ENCODE measurements at places on chromosomes 6 and 20. TPM values are rescaled to one million over a fixed set of nuclear protein-coding genes. Genes with fewer than 3 reads are reported as not detected.

Gene CST4
- not detected for total RNA-seq

Gene PRRT1
- not detected for total RNA-seq

Gene OXT
- total RNA-seq: not detected

Gene SIRPB1
- 14.2 TPM for total RNA-seq

Gene FLRT3
- 21.1 TPM for total RNA-seq

Gene SALL4
- total RNA-seq: 1.6 TPM

Gene TMEM200A
- total RNA-seq: 0.66 TPM

- DNase-seq: no peak
- no peaks in the 10 kb centered on the region for H3K36me3 ChIP-seq
- H3K4me3 ChIP-seq: no peak overlapping the region
- no peaks in the 10 kb centered on the region for H3K4me1 ChIP-seq
Observed at GRCh38 chr6:154930451-154930851, 64.7 kb upstream of the TIAM2 start.

DNA sequence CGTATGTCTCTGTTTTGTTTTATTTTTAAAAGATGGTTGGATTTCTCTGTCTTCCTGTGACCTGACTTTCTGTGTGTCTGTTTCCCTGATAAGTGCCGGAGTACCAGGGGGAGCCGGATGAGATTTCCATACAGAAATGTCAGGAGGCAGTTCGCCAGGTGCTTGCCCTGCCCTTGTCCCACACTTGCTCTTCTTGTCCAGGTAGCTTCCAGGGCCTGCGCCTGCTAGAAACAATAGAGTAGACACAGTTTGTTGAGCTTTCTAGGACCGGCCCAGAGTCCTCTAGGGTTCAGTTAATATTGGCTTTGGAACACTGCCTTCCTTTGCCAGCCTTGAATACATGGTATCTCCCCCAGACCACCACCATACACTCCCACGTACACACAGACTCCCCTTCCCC lies 3.9 kb downstream of the ITPA start:
- H3K27me3 ChIP-seq: no peaks in the 10 kb centered on the region
- no peak overlapping the region for H3K27ac ChIP-seq
- peaks cover 17% of the 10 kb centered on the region for H3K4me1 ChIP-seq
- no peak for DNase-seq
- no peak overlapping the region for H3K4me3 ChIP-seq

DNA sequence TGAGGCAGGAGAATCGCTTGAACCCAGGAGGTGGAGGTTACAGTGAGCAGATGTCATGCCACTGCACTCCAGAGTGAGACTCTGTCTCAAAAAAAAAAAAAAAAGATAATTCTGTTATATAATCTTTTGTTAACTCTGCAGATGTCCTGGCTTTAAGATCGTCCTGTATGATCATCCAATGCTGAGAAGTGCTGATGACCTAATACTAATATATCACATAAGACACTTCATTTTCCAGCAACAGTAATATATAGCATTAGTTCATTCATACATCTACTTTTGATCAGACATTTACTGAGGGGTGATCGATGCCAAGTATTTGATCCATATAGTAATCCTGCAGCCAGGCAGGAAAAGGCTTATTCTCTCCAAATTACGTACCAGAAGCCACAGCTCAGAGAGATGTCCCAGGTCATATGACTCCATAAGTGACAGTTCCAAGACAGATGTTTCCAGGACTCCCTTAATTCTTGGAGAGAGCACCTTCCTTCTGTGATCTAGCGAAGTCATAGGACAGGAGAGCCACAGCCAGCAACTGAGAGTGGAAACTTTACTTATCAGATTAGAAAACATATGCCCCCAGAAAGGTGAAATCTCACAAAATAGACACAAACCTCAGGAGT lies 60.7 kb downstream of the SHLD1 start:
- no peaks in the 10 kb centered on the region for H3K4me1 ChIP-seq
- H3K4me3 ChIP-seq: no peak overlapping the region
- no peaks in the 10 kb centered on the region for H3K27me3 ChIP-seq
- no peak for DNase-seq
- H3K36me3 ChIP-seq: no peaks in the 10 kb centered on the region

GRCh38 chr20:40821429-40821828 lies 132.4 kb upstream of the MAFB start:
- H3K36me3 ChIP-seq: no peaks in the 10 kb centered on the region
- no peak overlapping the region for H3K27ac ChIP-seq
- H3K27me3 ChIP-seq: no peaks in the 10 kb centered on the region
- H3K4me3 ChIP-seq: no peak overlapping the region
- DNase-seq: no peak

DNA sequence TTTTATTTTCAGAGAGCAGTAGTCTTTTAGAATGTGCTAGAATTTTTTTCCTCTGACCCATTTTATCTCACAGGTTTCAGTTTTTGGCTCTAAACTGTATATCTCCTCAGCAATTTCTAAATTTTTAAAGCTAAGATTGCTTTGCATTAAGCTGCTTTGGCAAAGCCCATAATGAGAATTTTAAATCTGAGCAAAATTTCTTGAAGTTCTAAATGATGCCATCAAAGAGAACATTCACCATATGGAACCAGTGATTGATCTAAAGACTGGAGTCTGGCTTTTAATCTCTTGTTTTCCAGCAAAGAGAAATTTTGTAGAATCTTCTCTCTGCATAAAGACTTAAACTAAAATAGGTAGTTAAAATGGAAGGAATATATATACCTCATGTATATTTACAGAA lies 313.6 kb downstream of the TBC1D32 start:
- H3K4me1 ChIP-seq: no peaks in the 10 kb centered on the region
- DNase-seq: no peak

- no peaks in the 10 kb centered on the region for H3K27me3 ChIP-seq
- H3K27ac ChIP-seq: no peak overlapping the region
Observed at GRCh38 chr20:57325632-57326356, 3.8 kb upstream of the SPO11 start.

DNA sequence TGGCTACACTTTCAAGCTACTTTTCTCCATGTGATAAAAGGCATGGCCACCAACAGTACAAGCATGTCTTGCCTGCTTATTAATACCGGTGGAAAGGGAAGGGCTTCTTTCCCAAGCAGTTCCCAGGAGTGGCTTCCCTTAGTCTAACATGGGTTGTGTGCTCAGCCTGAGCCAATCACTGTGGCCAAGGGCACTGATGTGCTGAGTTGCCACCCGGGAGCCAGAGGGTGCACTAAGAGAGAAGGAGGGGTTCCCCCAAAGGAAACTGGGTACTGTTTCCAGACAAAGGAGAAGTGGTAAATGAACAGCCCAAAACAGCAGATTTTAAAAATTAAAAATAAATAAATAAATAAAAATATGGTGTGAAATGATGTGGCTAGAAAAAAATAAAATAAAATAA lies 68.5 kb downstream of the BANF2 start:
- no peak for DNase-seq
- no peaks in the 10 kb centered on the region for H3K36me3 ChIP-seq
- no peak overlapping the region for H3K27ac ChIP-seq
- H3K27me3 ChIP-seq: no peaks in the 10 kb centered on the region
- no peak overlapping the region for H3K4me3 ChIP-seq

DNA sequence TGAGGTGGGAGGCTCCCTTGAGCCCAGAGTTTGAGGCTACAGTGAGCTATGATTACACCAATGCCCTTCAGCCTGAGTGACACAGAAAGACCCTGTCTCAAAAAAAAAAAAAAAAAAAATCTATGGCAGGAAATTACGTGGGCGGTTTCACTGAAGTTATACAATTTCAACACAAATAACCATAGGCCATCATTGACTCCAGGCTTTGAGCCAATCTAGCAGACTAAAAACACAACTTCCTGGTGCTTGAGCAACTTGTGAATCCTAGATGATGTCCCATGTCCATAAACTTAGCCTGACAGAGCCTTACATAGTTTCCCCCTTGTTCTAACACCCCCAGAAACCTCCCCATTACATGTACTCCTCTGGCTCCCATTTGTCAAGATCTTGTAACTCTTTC lies 131.8 kb downstream of the QRSL1 start:
- DNase-seq: no peak
- no peaks in the 10 kb centered on the region for H3K36me3 ChIP-seq
- H3K4me1 ChIP-seq: peaks cover 58% of the 10 kb centered on the region
- H3K27ac ChIP-seq: no peak overlapping the region

- DNase-seq: no peak
- H3K4me3 ChIP-seq: no peak overlapping the region
- peaks cover 16% of the 10 kb centered on the region for H3K4me1 ChIP-seq
- no peaks in the 10 kb centered on the region for H3K27me3 ChIP-seq
Observed at GRCh38 chr20:57200882-57201695, 65.4 kb downstream of the BMP7 start.

DNA sequence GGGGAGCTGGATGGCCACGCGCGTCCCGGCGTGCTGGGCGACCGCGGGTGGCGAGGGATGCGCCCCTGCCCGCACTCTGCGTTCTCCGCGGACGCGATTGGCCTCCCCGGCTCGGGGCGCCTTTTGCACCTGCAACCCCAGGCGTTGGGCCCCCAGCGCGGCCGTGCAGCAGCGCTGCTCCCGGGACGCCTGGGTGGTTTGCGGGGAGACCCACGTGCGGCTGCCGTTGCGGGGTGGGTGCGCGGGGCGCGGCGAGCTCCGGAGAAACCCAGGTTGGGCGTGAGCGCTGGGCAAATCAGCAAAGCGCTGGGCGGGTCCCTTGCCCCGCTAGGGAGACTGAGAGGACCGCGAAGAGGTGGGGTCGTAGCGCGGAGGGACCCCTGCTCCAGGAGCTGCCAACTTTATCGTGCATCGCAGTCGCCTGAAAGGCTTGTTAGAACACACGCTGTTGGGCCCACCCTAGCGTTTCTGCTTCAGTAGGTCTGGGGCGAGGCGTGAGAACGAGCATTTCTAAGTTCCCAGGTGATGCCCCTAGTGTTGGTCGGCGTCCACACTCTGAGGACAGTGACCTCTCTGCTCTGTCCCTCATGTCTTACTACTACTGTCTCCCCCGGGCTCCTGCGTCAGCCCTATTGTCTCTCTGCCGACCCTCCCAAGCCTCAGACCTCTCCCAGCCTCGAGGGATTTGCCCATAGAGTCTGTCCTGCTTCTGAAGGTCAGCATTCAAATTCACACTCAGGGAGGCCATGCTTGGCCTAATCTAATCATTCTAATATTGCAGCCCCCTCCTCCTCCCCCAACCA lies 538 bp upstream of the ZFP64 start:
- DNase-seq: peak; percentile 38
- peak overlapping the region; percentile 90 for H3K27ac ChIP-seq
- no peaks in the 10 kb centered on the region for H3K36me3 ChIP-seq
- no peaks in the 10 kb centered on the region for H3K27me3 ChIP-seq

GRCh38 chr20:18394363-18394762 lies 72.5 kb downstream of the DZANK1 start:
- no peak overlapping the region for H3K27ac ChIP-seq
- H3K36me3 ChIP-seq: no peaks in the 10 kb centered on the region
- no peaks in the 10 kb centered on the region for H3K27me3 ChIP-seq
- no peaks in the 10 kb centered on the region for H3K4me1 ChIP-seq
- H3K4me3 ChIP-seq: no peak overlapping the region
- no peak for DNase-seq

DNA sequence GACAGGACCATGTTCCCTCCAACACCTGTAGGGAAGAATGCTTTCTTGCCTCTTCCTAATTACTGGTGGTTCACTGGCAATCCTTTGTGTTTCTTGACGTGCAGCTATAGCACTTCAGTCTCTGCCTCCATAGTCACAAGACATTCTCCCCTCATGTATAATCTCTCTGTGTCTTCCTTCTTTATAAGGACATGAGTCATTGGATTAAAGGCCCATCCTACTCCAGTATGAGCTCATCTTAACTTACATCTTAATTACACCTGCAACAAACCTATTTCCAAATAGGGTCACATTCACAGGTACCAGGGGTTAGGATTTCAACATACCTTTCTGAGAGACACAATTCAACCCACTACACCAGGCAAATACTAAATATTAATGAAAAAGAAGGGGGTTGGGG lies 213.6 kb downstream of the RNGTT start:
- H3K27me3 ChIP-seq: no peaks in the 10 kb centered on the region
- no peak overlapping the region for H3K27ac ChIP-seq
- no peak overlapping the region for H3K4me3 ChIP-seq
- no peaks in the 10 kb centered on the region for H3K4me1 ChIP-seq
- no peaks in the 10 kb centered on the region for H3K36me3 ChIP-seq

DNA sequence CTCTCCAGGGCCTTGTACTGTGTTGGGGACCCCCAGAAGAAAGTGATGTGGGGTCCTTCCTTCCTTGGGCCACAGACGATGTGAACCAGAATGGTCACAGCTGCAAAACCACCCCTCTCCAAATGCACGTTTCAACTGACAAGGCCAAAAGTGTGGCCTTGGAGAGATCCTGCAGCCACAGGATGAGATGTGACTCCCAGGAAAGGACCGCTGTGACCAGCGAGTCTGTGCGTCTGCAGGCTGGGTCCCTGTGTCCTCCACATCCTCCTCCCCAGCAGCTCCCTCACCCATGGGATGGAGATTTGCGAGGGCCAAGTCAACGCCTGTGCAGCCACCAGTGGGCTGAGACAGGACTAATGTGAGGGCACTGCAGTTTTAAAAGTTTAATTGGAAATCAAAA lies 247.0 kb downstream of the ERMARD start:
- H3K36me3 ChIP-seq: no peaks in the 10 kb centered on the region
- no peak for DNase-seq
- H3K27ac ChIP-seq: no peak overlapping the region
- no peak overlapping the region for H3K4me3 ChIP-seq

- peak overlapping the region; percentile 67 for H3K27ac ChIP-seq
- peaks cover 14% of the 10 kb centered on the region for H3K4me1 ChIP-seq
- peak overlapping the region; percentile 95 for H3K4me3 ChIP-seq
- H3K27me3 ChIP-seq: no peaks in the 10 kb centered on the region
- peak; percentile 16 for DNase-seq
- H3K36me3 ChIP-seq: no peaks in the 10 kb centered on the region
Observed at GRCh38 chr6:166998256-166999144, 697 bp upstream of the CEP43 start.

DNA sequence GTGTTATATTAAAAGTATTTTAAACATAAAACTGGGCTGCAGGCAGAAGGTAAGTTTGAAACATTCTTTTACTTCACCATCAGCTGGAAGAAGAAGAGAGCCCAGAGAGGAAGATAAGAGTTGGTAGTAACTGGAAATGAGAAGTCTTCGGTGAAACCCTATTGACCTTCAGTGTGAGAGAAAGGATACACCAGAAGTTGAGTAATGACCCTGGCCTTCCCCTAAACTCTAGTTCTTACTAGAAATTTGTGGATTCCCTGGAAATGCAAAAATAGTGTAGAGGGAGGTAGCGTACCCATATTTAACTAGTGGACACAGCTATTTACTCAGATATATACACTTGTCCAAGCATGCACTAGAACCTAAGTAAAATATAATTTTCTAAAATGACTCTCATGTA lies 8.0 kb upstream of the EPM2A start:
- no peaks in the 10 kb centered on the region for H3K4me1 ChIP-seq
- no peak for DNase-seq

Data from body of pancreas (tissue), 4 donors.